Chondrocyte (in vitro differentiated cells): ENCODE measurements at places on chromosomes 4 and X. TPM values are rescaled to one million over a fixed set of nuclear protein-coding genes. Genes with fewer than 3 reads are reported as not detected.

GRCh38 chr4:87274803-87275202 lies 47.9 kb downstream of the HSD17B13 start:
- no peaks in the 10 kb centered on the region for H3K4me1 ChIP-seq
- H3K27ac ChIP-seq: no peak overlapping the region
- no peak overlapping the region for H3K4me3 ChIP-seq
- H3K36me3 ChIP-seq: no peaks in the 10 kb centered on the region
- no peak for DNase-seq

DNA sequence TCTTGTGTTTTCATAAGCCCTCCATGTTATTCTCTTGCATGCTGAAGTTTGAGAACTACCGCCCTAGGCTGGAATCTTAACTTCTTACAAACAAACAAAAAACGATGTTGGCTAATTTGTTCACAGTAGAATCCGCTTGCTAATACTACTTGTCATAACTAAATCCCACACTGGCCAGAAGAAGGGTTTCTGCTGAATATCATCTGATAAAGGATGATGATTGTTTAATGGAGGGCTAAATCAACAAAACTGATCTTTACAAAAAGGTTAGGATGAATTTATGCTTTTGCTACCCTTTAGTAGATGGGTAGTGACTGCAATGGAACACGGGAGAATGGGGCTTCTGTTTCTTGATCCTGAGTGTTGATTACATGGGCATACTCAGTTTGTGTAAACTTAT lies 42.3 kb downstream of the SPATA4 start:
- no peaks in the 10 kb centered on the region for H3K36me3 ChIP-seq
- no peaks in the 10 kb centered on the region for H3K27me3 ChIP-seq
- peaks cover 8% of the 10 kb centered on the region for H3K4me1 ChIP-seq
- H3K27ac ChIP-seq: no peak overlapping the region

- DNase-seq: no peak
- peaks cover 30% of the 10 kb centered on the region for H3K27me3 ChIP-seq
- no peaks in the 10 kb centered on the region for H3K36me3 ChIP-seq
- no peaks in the 10 kb centered on the region for H3K4me1 ChIP-seq
- H3K27ac ChIP-seq: no peak overlapping the region
- H3K4me3 ChIP-seq: no peak overlapping the region
Observed at GRCh38 chr4:73538162-73538561, 56.6 kb downstream of the AFM start.

DNA sequence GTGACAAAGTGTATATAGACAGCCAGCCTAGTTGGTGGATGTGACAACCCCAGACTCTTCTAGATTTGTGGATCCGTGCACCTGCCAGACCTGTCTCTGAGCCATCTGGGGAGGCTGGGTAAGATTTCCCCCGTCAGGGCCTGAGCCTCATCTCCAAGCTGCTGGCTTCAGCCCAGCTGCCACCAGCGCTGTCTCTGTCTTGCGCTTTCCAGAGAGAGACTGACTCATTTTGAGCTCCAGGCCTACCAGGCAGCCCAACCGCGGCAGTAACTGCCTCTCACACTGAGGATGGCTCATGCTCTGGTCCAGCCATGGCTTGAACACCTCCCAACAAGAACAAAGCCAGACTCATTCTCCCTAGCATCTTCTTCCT lies 26.4 kb downstream of the NOP14 start:
- H3K4me3 ChIP-seq: peak overlapping the region; percentile 27
- H3K27ac ChIP-seq: peak overlapping the region; percentile 42
- peaks cover 39% of the 10 kb centered on the region for H3K4me1 ChIP-seq
- peak; percentile 49 for DNase-seq
- H3K27me3 ChIP-seq: no peaks in the 10 kb centered on the region
- H3K36me3 ChIP-seq: peaks cover 15% of the 10 kb centered on the region

DNA sequence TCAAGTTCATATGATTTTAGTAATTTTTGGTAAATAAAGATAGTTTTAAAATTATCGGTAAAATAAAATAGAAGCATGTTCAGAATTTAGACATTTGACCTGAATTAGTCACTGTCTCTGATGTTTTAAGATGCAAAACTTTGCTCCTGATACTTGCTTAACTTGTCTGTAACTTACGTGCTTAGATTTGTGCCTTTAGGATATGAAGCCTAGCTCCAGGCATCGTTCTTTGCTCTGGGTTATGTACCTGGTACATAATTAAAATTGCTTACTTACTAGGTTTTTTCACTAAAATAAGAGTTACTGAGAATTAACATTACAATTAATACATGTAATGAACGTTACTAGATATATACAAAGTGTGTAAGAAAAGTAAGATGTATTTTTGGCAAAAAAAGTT lies 24.9 kb upstream of the AADAT start:
- H3K27ac ChIP-seq: no peak overlapping the region
- DNase-seq: no peak
- no peaks in the 10 kb centered on the region for H3K36me3 ChIP-seq
- H3K27me3 ChIP-seq: peaks cover 41% of the 10 kb centered on the region

GRCh38 chr4:32884198-32884597 lies 2164.0 kb downstream of the PCDH7 start:
- H3K27me3 ChIP-seq: no peaks in the 10 kb centered on the region
- H3K4me3 ChIP-seq: no peak overlapping the region
- DNase-seq: no peak
- H3K36me3 ChIP-seq: no peaks in the 10 kb centered on the region
- peaks cover 6% of the 10 kb centered on the region for H3K4me1 ChIP-seq

DNA sequence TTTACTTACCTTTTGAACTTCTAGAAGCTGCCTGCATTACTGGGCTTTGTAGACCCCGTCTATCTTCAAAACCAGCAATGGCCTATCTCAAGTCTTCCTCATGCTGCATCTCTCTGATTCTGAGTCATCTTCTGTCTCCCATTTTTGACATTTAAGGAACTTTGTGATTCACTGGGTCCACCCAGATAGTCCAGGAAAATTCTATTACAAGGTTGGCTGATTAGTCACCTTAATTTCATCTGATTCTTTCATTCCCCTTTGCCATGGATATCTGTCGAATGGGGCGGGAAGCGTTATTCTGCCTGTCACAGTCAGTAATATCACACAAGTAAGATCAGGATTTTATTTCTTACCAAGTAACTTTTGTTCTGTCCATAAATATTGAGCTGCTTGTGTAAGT lies 618.0 kb downstream of the CCSER1 start:
- peaks cover 2% of the 10 kb centered on the region for H3K36me3 ChIP-seq
- H3K4me3 ChIP-seq: no peak overlapping the region
- DNase-seq: no peak
- H3K27me3 ChIP-seq: peaks cover 2% of the 10 kb centered on the region

DNA sequence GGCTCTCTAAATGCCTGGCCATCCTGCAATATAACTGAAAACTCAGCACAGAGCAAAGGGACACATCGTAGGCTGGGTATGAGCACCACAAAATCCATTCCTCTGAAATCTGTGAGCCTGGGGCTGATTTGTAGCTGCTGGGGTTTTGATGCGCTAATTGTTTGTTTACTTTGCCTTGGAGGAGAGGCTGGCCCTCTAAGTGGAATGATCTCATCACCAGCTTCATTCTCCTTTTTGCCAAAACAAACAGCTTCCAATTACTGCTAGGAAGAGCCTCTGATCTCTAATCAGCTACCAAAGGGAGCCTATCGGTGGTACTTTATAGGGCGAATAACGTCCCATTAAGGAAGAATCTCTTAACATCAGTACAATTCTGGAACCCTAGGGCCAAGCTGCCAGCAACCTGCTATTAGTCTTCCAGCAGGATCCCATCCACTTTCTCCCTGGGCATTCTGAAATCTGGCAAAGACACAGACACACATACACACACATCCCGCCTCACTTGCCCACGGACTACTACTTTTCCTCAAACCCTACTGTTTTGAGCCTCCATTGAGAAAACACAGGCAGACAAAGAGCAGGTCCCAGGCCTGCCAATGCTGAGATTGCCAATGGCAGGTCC lies 5.8 kb downstream of the ANOS1 start:
- no peak overlapping the region for H3K4me3 ChIP-seq
- H3K36me3 ChIP-seq: no peaks in the 10 kb centered on the region
- peaks cover 7% of the 10 kb centered on the region for H3K4me1 ChIP-seq
- DNase-seq: no peak
- H3K27ac ChIP-seq: no peak overlapping the region
- peaks cover 40% of the 10 kb centered on the region for H3K27me3 ChIP-seq

- H3K4me3 ChIP-seq: no peak overlapping the region
- no peak for DNase-seq
- H3K36me3 ChIP-seq: no peaks in the 10 kb centered on the region
- H3K27ac ChIP-seq: no peak overlapping the region
- peaks cover 1% of the 10 kb centered on the region for H3K27me3 ChIP-seq
- H3K4me1 ChIP-seq: no peaks in the 10 kb centered on the region
Observed at GRCh38 chr4:149057594-149057993, 615.4 kb upstream of the NR3C2 start.

GRCh38 chr4:15161439-15161838 lies 159.2 kb downstream of the CPEB2 start:
- no peak for DNase-seq
- H3K27me3 ChIP-seq: peaks cover 3% of the 10 kb centered on the region

GRCh38 chr4:24515698-24516097 lies 68.7 kb downstream of the DHX15 start:
- H3K4me1 ChIP-seq: peaks cover 27% of the 10 kb centered on the region
- no peak for DNase-seq
- H3K4me3 ChIP-seq: no peak overlapping the region
- H3K27me3 ChIP-seq: no peaks in the 10 kb centered on the region
- no peak overlapping the region for H3K27ac ChIP-seq

GRCh38 chr4:82123934-82124333 lies 249.9 kb downstream of the HNRNPD start:
- peaks cover 3% of the 10 kb centered on the region for H3K4me1 ChIP-seq
- no peak overlapping the region for H3K4me3 ChIP-seq
- peaks cover 7% of the 10 kb centered on the region for H3K27me3 ChIP-seq

- no peak overlapping the region for H3K4me3 ChIP-seq
- no peaks in the 10 kb centered on the region for H3K36me3 ChIP-seq
- no peak for DNase-seq
- H3K4me1 ChIP-seq: no peaks in the 10 kb centered on the region
- H3K27me3 ChIP-seq: peaks cover 24% of the 10 kb centered on the region
Observed at GRCh38 chr4:166625018-166625637, 609.2 kb downstream of the SPOCK3 start.

GRCh38 chr4:141099326-141099725 lies 33.9 kb downstream of the RNF150 start:
- no peak overlapping the region for H3K27ac ChIP-seq
- peaks cover 17% of the 10 kb centered on the region for H3K4me1 ChIP-seq
- peaks cover 2% of the 10 kb centered on the region for H3K36me3 ChIP-seq
- no peaks in the 10 kb centered on the region for H3K27me3 ChIP-seq
- DNase-seq: no peak

- H3K4me1 ChIP-seq: no peaks in the 10 kb centered on the region
- H3K27ac ChIP-seq: no peak overlapping the region
- H3K36me3 ChIP-seq: no peaks in the 10 kb centered on the region
- no peak overlapping the region for H3K4me3 ChIP-seq
- DNase-seq: no peak
- H3K27me3 ChIP-seq: no peaks in the 10 kb centered on the region
Observed at GRCh38 chr4:35250331-35250730, 994.0 kb downstream of the ARAP2 start.

DNA sequence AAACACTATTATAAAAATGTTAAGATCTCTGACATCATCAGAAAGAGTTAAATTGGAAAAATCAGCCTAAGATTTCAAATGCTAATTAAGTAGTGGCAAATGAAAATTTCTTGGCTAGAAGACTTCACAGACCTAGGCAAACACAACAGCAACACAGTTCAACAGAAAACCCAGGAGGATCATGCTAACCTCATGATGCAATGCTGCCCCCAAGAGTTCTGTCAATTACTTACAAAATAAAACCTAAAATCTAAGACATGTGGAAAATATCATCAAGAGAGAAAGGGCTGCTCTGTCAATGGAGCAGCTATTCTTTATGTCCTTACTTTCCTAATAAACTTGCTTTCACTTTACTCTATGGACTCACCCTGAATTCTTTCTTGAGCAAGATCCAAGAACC lies 21.0 kb downstream of the S100G start:
- no peaks in the 10 kb centered on the region for H3K27me3 ChIP-seq
- H3K4me1 ChIP-seq: peaks cover 20% of the 10 kb centered on the region
- DNase-seq: no peak
- peak overlapping the region; percentile 52 for H3K27ac ChIP-seq
- H3K4me3 ChIP-seq: no peak overlapping the region
- H3K36me3 ChIP-seq: peaks cover 7% of the 10 kb centered on the region

- H3K4me3 ChIP-seq: no peak overlapping the region
- no peak overlapping the region for H3K27ac ChIP-seq
- DNase-seq: no peak
- H3K36me3 ChIP-seq: no peaks in the 10 kb centered on the region
- H3K4me1 ChIP-seq: peaks cover 28% of the 10 kb centered on the region
Observed at GRCh38 chr4:127400276-127400675, 232.5 kb upstream of the INTU start.

- peaks cover 20% of the 10 kb centered on the region for H3K4me1 ChIP-seq
- H3K36me3 ChIP-seq: peaks cover 1% of the 10 kb centered on the region
- H3K4me3 ChIP-seq: no peak overlapping the region
- peak overlapping the region; percentile 94 for H3K27ac ChIP-seq
- no peak for DNase-seq
Observed at GRCh38 chr4:172982151-172982590, 186.4 kb upstream of the GALNT7 start.

DNA sequence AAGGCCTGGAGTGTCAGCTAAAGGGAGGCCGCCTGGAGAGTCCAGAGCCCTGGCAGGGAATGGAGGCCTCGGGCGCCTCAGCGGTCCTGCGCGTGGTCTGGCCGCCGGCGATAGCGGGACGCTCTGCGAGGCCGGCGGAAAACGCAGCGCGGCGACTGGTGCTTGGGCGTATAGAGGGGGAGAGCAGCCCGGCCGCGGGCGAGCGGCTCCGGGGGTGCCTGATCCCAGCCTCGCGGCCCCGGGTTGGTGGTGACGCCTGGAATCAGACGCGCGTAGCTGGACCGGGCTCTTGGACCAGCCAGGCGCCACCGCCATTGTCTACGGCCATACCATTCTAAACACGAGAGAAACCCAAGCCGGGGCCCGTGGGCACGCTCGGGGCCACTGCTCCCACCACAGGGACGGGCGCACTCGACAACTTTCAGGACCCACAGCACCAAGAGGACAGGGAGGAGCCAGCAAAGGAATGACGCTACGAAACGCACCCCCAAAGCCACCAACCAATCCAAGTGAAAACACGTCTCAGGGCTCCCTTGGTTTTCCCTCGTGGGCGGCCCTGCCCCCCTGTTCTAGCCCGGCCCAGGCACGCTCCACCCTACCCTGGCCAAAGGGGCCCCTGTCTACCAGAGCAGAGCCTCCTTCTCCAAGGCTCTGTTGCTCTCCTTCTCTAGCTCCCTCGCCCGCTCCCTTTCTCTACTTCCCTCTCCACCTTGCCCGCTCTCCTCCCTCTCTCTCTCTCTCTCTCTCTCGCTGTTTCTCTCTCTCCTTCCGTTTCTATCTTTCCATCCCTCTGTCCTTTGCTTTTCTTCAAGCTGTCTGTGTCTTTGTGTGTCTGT lies 7.8 kb downstream of the FRG2 start:
- no peaks in the 10 kb centered on the region for H3K4me1 ChIP-seq
- no peak overlapping the region for H3K4me3 ChIP-seq
- H3K27ac ChIP-seq: no peak overlapping the region
- DNase-seq: peak; percentile 90

- H3K27ac ChIP-seq: peak overlapping the region; percentile 99
- H3K36me3 ChIP-seq: peaks cover 1% of the 10 kb centered on the region
- H3K4me3 ChIP-seq: no peak overlapping the region
- no peaks in the 10 kb centered on the region for H3K27me3 ChIP-seq
- DNase-seq: no peak
Observed at GRCh38 chrX:12955882-12956703, 18.8 kb upstream of the TMSB4X start.

BANK1 gene
- 0.65 to 1.8 TPM (median 0.72 TPM) in 3 replicates for total RNA-seq

ANKRD50 gene
- 47.2 to 54.4 TPM (median 47.8 TPM) in 3 replicates for total RNA-seq

PNMA3 gene
- 0.12 to 0.67 TPM (median 0.67 TPM) in 3 replicates for total RNA-seq

GUCY1B1 gene
- total RNA-seq: 13.7 to 21.5 TPM (median 20.5 TPM) in 3 replicates

FAM184B gene
- 0.02 TPM in 1 of 3 replicates, not detected in the others for total RNA-seq

DKK2 gene
- total RNA-seq: 107 to 259 TPM (median 109 TPM) in 3 replicates

SUPT20HL2 gene
- total RNA-seq: not detected in 3 replicates

PLA2G12A gene
- total RNA-seq: 39.2 to 43.4 TPM (median 41.3 TPM) in 3 replicates

NPY2R gene
- total RNA-seq: not detected in 3 replicates
